ENCODE measurements at places on chromosomes 12 and 14. TPM values are rescaled to one million over a fixed set of nuclear protein-coding genes. Genes with fewer than 3 reads are reported as not detected.

DNA sequence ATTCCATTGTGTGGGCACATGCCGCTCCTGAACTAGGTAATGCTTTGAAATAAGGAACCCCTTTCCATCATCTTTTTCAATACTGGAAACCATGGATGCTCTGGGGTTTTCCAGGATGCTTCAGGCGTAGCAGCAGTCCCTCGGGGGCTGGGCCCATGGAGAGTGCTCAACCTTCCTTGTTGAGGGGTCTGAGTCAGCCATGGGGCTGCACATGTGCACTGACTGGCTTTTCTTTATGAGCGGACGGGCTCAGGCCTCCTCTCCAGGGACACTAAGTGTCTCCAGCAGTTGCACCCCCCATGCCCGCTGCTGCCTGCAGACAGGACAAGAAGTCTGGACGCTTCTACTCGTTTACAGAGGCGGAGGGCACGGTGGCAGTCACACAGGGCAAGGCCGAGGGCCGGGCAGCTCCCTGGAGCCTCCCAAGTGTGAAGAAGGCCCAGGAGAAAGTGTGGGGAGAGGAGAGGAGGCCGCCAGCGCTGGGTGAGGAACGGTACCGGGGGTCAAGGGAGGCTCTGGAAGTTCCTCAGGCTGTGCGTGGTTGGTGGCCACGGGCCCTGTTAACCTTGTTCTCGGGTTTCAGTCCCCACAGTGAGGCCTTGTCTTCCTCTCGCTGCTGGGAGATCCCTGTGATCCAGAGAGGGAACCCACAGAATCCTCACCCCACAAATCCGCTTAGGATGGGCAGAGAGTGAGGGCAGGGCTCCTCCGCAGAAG lies 51.2 kb downstream of the TEAD4 start:
- no peak for DNase-seq

DNA sequence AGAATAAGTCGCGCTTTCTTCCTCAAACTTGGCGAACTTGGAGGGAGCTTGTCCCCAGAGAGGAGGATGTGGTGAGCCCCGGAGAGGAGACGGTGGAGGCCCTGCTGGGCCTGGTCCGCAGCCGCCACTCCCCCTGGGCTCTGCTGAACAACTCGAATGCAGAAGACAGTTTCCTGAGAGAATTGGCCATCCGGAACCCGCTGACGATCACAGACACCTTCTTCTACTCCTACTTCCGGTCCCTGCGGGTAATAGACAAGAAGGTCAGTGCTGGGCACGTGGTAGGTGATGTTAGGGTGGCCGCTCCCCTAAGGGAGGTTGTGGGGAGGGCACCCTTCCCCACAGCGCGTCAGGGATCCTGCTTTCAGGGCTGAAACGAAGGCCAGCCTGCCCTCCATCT lies 1.6 kb downstream of the LRRC43 start:
- no peak for DNase-seq

Gene ARHGEF40
- total RNA-seq: 8.3 TPM

GRCh38 chr12:63915105-63915800 lies 70.8 kb downstream of the SRGAP1 start:
- peak; percentile 40 for DNase-seq

DNA sequence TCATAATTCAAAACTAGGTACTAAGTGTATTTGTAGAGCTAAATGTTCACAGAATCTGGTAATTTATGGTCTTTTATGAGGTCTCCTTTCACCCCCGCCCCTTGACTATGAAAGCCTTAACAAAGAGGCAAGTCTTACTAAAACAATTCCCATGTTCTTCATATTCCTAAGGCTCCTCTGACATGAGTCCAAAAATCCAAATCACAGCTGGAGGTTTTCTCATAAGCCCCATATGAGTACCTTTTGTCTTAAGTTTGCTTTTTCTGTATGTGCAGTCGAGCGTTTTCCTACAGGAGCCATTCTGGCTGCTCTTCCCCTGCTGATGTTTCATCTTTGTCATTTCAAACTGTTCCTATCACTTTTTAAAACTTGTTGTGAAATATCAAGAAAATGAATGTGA lies 55.2 kb downstream of the SIX1 start:
- DNase-seq: no peak

DNA sequence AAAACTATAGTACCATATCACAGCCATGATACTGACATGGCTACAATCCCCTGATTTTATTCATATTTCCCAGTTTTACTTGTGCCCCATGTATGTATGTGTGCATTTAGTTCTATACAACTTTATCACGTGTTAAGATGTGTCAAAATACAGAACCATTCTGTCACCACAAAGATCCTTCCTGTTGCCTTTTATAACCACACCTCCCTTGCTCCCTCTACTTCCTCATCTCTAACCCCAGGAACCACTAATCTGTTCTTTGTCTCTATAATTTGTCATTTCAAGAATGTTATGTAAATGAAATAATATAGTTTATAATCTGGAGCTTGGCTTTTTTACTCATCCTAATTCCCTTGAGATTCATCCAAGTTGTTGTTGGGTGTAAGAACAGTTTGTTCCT lies 358.4 kb downstream of the DPF3 start:
- no peak for DNase-seq

Gene SYCP3
- total RNA-seq: not detected

- no peak for DNase-seq
Measured at GRCh38 chr14:105165134-105165704, 3.4 kb downstream of the JAG2 start.

DNA sequence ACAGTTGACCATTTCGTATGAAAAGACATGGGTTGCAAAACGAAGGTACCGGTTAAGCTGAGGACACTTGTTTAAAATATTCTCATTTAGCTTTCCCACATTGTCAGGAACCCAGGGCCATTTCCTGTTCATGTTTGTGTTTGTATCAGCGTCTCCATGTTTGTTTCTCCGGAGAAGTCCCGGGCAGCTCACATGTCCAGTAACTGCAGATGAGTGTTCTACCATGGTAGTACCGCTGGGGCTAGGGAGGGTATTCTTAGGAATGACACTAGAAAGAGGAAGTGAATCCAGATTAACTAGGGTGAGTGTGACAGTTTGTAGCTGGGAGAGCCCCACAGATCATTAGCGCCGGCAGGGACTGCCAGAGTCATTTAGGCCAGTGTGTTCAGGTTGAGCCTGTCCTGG lies 50.0 kb upstream of the EVL start:
- DNase-seq: peak; percentile 59

Gene GPR135
- 0.39 TPM for total RNA-seq

- no peak for DNase-seq
Measured at GRCh38 chr12:59627582-59627981, 31.8 kb downstream of the SLC16A7 start.

Gene POTEM
- total RNA-seq: not detected

Gene KRT71
- not detected for total RNA-seq

Gene GLIPR1L2
- 0.13 TPM for total RNA-seq

DNA sequence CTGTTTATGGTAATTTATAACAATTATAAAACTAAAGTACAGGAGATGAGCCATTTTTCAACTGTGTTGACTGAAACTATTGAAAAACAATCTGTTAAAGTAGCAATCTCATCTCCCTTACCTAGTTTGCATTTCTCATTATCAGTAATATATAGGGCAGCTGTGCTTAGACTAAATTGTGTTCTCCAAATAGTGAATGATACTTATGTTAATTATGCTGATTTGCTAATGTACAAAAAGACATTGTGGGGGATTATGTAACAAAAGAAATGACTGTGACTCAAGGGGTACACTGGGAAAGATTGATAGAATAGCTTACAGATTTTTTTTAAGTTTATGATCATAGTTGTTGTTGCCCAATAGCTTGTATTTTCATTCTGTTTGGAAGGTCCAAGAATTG lies 207.7 kb downstream of the FUT8 start:
- DNase-seq: no peak

GRCh38 chr12:64720884-64721283 lies 38.3 kb downstream of the GNS start:
- no peak for DNase-seq

All from dermis microvascular lymphatic vessel endothelial cell (primary cell).